NT2/D1 (cell line): ENCODE measurements at places on chromosomes 5 and 9.
A peak's percentile ranks its signal among the peaks of the same experiment; 100 is the strongest.

DNA sequence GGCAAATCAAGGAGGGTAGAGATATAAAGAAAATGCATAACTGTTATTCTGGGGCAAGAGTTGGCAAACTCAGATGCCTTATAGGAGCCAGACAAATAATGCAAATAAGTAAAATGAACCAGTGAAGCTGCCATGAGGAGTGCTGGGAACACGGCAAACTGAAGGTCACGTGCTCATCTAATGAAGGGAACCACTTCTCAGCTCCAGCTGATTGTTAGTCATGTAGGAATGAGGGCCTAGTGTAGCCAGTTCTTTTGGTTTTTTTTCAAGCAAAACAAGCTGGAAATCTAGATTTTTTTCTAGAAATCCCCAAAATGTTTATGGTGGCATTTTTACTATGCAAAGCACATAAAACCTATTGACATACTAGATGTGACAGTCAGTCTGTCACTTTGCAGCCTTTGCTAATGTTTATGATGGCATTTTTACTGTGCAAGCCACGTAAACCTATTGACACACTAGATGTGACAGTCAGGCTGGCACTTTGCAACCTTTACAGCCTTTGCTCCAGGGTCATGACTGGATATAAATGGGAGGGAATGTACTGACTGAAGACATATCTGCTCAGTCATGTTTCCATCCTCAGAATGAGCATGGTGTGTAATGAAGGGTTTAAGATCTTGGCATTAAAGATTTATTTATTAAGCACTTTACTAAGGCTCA is 39.4 kb downstream of the RUSC2 start:
- no peak for DNase-seq

DNA sequence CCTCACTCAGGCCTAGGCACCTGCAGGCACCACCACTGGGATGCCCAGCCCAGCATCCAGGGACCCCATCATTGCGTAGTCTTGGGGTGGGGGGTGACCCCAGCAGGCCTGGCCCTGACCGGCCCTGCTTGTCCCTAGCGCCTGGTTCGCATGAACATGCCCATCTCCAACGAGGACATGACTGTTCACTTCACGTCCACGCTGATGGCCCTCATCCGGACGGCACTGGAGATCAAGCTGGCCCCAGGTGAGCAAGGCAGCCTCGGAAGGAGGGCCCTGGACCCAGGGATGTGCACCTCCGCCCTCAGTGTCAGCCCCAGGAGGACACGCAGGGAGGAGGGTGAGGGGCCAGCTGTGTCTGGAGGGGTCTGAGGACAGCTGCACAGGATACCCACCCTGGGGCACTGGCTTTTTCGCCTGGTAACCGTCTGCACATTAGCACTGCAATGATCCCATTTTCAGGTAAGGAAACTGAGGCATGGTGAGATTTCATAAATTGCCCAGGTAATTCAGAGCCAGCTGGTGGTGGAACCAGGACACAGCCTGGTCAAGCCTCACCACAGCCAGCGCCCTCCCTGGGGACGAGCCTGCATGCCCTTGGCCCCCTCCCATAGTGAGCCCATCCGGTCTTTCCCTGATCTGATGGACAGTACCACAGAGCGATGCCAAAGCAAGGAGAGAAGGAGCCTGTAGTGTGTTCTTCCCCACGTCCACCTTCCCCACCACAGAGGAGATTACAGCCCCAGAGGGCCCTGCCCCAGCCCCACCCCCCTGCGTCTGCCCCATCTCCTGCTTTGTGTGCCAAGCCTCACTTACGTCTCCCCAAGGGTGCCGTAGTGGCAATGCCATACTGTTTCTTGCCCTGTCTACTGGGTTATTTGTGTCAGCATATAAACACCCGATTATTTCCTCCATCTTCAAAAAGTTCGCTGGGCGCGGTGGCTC is 228.3 kb downstream of the CACNA1B start:
- DNase-seq = no peak

DNA sequence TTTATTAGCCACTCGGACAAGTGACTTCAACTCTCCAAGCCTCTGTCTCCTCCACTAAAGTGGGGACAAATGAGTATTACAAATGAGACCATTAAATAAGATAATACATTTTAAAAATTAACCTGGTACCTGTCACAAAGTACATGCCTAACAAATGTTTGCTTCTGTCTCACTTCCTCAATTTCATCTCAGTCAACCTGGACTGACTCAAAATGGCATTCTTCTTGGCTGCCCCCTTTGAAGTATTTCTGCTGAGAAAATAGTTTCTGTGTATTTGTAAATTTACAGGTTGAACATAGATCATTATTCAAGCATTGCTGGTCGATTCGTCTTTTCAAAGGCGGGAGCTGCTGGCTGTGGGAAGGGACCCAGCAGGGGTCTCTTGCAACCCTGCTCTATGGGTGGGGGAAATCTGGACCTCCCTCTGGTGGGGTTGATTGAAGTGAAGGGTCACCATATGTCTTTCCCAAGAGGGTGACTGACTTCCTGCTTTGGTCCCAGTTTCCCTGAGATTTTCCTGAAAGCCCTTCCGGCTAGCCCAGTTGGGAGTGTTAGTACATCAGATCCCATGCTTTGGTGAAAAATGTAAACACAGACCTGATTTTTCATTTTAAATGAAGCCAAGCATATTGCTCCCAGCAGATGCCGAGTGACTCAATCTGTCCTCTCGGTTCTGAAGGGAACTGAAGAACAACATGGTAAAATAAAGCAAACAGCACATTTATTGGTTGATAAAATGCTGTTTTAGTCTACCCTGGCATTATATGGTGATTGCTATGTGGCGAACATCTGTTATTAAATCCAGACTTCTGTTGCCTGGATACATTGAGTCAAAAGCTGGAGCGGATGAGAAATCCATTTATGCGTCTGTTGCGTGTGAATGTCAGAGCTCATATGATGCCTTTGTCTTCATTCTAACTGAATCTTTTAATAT is 73.0 kb downstream of the KCNIP1 start:
- no peak for DNase-seq

GRCh38 chr5:142304013-142304701 is 20.7 kb downstream of the SPRY4 start:
- no peak for DNase-seq

GRCh38 chr5:109573766-109574165 is 116.0 kb upstream of the MAN2A1 start:
- no peak for DNase-seq

- DNase-seq = no peak
Measured at GRCh38 chr9:134171316-134172197, 7.2 kb upstream of the RNU6ATAC start.

GRCh38 chr5:44278469-44278868 is 110.8 kb downstream of the FGF10 start:
- DNase-seq = no peak

DNA sequence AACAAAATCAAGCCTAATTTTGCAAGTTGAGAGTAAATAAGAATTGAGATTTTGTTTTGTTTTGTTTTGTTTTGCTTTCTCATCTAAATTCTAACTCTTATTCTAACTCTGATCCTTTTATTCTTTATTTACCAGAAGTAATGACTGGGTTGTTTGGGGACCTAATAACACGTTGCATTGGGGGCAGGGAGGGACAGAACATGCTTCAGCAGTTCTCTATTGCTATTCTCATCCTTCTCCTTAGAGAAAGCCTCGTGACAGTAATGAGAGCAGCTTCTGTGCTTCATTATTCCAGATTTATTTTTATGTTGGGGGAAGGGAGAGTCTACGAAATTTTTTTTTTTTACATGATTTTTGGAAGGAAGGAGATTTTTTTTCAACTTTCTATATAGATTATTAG is 21.1 kb downstream of the CPEB4 start:
- no peak for DNase-seq

GRCh38 chr5:116532762-116533525 is 41.7 kb downstream of the SEMA6A start:
- no peak for DNase-seq

- no peak for DNase-seq
Measured at GRCh38 chr5:151332857-151333256, 14.5 kb downstream of the SLC36A2 start.

DNA sequence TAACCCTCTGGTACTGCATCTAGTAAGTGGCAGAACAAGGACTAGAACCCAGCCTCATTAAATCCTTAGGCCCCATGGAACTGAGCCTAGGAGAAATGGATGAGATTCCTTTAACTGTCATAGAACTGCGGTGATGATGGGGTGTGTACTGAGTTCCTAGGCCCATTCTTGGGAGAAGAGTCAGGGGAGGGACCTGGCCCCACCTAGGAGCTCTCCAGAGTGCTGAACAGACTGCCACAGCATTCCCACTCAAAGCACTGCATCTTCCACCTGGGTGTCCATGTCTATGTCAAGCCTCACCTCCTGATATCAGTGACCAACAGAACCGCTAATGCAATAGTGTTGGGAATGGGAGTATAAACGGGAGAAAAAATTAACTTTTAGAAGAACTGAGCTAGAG is 36.6 kb downstream of the TTLL11 start:
- no peak for DNase-seq

DNA sequence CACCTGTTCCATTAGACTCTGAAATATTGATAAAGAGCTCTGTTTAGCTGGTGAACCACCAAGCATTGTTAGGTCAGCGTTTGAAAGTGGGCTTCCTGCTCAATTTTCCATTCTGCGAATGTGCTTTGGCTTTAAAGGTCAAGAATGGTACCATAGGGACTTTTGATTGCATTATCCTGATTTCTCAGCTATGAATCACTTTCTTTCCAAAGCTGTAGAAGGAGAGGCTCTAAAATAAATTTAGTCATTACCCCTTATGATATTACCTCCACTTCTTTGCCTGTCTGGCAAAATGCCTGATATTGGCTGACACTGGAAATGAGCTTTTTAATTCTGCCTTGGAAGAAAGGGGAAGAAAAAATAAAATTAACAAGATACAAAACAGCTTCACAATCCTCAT is 237.2 kb upstream of the CTNND2 start:
- DNase-seq = no peak

GRCh38 chr9:133821601-133822429 is 83.7 kb upstream of the SARDH start:
- no peak for DNase-seq

DNA sequence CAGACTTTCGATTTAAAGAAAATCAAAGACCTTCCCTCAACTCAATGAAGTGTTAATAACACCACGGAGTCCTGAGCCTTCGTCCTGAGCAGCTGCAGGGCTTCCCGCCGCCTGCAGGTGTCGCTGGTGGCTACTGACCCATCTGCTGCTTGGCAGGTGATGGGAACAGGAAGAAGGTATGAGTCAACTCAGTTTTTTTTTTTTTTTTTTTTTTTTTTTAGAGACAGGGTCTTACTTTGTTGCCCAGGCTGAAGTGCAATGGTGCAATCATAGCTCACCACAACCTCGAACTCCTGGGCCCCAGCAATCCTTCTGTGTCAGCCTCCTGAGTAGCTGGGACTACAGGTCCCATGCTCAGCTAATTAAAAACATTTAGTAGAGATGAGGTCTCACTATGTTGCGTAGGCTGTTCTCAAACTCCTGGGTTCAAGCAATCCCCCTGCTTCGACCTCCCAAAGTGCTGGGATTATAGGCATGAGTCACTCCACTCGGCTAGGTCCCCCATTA is 185.7 kb upstream of the IL12B start:
- DNase-seq = peak; percentile 49

GRCh38 chr9:111316796-111317195 is 13.2 kb downstream of the OR2K2 start:
- DNase-seq = no peak
